ENCODE measurements at places on chromosomes 2 and 18.

- DNase-seq: no peak
Observed at GRCh38 chr2:223297788-223298187, 245.8 kb downstream of the KCNE4 start.

DNA sequence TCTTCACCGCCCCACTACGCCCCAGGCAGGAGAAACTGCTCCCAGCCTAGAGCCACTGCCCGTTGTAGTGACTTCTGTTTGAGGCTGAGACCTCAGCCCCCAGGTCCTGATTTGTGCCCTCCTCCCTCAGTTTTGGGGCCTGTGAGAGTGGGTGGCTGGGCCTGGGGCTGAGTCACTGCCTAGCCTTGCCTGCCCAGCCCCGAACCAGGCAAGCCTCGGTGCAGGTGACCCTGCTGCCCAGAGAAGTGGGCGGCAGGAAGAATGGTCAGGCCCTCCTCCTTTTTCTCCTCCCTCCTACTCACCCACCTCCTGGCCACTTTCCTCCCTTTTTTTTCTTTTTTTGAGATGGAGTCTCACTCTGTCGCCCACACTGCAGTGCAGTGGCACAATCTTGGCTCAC is 66.6 kb downstream of the ZFP36L2 start:
- no peak for DNase-seq

DNA sequence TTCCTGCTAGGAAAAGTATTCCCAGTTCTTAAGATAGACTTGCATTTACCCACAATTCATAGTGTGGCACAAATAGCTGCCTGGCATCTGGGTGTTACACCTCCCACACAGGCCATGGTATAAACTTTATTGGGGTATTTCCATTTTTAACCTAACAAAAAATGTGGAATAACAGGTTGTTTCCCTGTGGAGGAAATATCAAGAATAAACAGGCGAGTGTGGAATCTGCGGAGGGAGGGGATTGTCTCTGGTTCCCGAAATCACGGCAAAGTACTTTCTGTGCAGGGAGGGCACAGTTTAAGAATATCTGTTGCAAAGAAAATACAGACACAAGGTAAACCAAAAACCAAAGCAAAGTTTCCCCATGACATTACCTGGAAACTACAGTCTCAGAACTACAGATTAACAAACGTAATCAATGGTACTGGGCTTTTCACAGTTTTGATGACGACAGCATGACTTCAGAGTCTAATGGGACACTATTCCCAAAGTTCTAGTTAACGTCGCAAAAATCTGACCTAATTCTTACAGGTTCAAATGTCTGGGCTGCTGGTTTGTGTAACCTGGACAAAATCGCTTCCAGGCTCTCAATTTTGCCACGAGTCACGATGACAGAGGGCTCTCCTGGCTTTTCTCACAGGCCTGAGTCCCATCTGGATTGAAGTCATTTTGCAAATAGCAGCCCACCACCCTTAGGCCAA is 1.4 kb downstream of the STARD7 start:
- no peak for DNase-seq

GRCh38 chr2:204576362-204576979 is 31.2 kb downstream of the PARD3B start:
- DNase-seq: no peak

GRCh38 chr2:12456293-12457106 is 260.2 kb upstream of the TRIB2 start:
- peak; percentile 5 for DNase-seq

GRCh38 chr2:45930396-45930792 is 278.9 kb downstream of the PRKCE start:
- DNase-seq: no peak

GRCh38 chr2:179861027-179861415 is 391 bp downstream of the ZNF385B start:
- no peak for DNase-seq

DNA sequence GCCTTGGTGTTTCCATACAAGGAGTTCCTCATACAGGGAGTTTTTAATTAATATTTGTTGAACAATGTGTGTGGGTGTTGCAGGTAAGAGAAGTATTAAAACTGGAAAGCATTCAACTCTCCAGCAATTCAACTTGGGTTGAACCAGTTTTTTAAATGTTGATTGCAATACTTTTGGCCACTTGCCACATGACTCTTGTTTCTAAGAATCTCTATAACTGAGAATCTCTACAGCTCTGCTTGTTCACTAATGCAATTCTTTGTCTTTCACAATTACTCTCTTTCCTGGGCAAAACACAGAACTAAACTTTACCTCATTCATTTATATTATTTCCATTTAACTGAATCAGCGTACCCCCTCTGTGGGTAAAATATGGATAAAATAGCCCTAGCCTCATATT is 429.4 kb downstream of the ARHGAP15 start:
- no peak for DNase-seq

DNA sequence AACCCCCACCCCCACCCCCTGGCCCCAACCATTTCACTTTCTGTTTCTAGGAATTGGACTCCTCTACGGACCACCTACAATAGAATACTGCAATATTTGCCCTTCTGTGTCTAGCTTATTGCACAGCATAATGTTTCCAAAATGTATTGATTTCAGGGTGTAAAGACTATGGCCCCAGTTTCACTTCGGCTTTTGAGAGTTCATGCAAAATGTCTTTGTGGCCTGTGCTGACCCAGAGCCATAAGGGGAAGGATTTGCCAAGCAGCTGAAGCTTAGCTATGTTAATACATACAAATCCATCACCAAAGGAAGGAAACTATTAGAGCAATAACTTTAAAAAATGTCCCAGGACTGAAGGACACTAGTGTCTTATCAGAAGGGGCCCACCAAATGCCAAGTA is 11.2 kb upstream of the ATP9B start:
- DNase-seq: no peak

- no peak for DNase-seq
Observed at GRCh38 chr2:197216361-197216979, 94.1 kb downstream of the ANKRD44 start.

DNA sequence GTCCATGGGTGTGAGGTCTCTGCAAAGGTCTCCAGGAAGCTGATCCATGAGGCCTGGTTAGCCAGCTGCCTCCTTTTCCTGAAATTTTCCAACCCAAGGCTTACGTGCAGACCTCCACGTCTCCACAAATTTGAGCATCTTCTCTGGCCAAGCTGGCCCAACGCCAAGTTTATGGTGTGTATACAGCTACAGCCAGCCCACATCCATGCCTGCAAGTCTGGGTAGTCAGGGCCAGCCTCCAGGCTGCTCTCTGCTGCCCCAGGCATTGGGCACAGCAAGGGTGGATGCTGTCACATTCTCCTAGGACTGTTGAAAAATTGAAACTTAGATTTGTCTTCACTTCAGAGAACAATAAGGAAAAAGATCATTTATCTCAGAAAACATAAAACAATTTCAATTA is 525.5 kb upstream of the CHAC2 start:
- DNase-seq: no peak

DNA sequence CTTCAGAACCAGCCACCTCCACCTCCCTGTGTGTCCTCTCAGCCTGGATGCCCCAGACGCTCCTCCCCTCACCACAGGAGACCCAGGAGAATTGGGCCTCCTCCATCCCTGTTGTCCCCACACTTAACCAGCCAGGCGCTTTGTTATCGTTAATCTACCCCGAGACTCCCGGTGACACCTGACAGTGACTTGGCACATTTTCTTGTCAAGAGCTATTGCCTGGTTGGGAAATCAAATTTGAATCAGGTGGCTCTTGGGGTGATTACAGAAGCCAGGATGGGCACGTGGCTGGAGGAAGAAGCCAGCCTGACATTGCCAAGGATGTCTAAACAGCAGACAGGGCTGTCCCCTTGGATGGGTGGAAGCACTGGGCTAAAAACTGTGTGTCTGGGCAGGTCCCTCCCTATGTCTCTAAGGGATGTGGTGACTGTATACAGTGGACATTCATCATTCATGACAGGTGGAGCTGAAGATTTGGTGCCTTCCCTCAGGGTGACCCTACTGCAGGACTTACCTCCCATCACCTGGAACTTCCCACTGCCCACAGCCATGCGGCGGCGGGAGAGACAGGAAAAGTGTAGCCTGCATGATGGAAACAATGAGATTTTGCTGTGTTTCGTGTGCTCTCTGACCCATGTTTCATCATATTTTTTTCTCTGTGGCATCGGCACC is 157.2 kb upstream of the CAPN13 start:
- no peak for DNase-seq

DNA sequence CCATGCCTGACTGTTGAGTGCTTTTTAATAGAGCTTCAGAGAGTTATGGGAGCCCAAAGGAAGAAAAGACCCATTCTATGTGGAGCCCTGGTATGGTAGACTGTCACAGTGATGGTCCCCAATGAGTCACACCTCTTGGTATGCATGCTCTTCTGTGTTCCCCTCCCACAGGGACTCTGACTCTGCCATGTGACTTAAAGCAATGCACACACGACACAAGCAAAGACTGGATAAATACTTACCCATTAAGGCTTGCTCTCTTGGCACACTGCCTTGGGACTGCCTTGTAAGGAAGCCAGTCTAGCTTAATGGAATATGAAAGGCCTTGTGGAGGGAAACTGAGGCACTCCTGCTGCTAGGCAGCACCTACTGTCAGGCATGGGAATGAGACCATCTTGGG is 16.7 kb upstream of the DTNB start:
- DNase-seq: no peak

DNA sequence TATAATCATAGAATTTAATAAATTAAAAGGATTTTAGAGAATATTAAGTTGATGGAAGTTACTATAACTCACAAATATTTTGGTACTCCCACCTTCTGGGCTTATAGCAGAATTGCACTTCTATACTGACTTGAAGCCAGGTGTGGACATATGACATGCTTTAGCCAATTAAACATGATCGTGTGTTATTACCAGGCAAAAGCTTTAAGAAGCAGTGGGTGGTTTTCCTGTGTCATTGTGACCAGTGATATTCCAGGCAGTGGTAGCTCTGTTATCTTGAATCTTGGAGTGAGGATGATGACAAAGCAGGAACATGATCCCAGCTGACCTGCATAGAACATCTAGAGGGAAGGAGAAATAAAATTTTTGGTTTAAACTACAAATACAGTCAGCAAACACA is 370.9 kb upstream of the ZEB2 start:
- DNase-seq: no peak

DNA sequence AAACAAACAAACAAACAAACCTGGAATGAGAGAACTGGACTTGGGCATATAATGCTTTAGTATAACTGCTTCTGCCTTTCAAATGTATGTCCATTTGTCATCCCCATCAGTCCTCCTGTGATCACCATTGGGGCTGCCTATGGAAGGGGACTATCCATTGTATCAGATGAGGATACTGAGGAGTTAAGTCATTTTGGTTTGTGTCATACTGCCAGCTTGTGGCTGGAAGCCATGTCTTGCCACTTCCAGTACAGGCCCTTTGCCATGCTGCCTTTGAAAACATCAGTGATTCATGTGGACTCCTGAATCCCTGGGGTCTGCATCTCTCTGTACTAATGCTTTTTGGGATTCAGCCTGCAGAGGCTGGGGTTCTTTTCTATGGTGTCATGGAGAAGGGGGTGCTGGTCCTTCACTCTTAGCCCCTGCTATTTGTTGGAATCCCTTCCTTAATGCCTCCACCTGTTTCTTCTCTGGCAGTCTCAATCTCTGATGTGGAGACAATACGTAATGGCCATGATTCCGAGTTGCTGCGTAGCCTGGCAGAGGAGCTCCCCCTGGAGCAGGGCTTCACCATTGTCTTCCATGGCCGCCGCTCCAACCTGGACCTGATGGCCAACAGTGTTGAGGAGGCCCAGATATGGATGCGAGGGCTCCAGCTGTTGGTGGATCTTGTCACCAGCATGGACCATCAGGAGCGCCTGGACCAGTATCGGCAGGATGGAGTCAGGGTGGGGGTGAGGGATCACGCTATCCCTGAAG is 10.6 kb downstream of the PLCD4 start:
- DNase-seq: no peak

- peak; percentile 20 for DNase-seq
Observed at GRCh38 chr2:216023055-216023648, 9.8 kb upstream of the MREG start.

- no peak for DNase-seq
Observed at GRCh38 chr2:120750488-120751210, 15.0 kb downstream of the GLI2 start.

DNA sequence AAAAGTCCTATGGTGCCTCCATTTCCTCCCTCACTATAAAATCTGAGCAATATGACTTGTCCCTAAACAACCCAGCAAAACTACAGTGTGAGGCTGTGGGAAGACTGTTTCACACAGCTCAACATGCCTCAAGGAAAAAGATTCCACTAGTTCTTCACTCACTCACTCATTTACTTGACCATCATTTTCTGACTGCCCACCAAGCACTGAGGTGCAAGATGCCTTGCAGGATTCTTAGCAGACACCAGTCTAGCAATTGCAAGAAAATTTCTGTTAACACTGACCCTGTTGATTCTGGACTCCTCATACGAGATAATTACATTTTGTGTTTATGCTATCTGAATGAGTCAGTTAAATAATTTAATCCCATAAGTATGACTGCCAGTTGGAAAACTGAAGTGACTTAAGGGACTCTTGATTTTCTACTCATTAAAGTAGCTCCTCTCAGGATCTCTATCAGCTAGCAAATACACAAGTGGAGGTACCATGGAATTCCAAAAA is 51.9 kb upstream of the PCBP1 start:
- DNase-seq: no peak

GRCh38 chr2:170475878-170476277 is 239.3 kb upstream of the SP5 start:
- DNase-seq: no peak

- no peak for DNase-seq
Observed at GRCh38 chr18:70355620-70356385, 67.0 kb downstream of the SOCS6 start.

GRCh38 chr2:72892506-72893173 is 5.4 kb downstream of the SPR start:
- DNase-seq: no peak

DNA sequence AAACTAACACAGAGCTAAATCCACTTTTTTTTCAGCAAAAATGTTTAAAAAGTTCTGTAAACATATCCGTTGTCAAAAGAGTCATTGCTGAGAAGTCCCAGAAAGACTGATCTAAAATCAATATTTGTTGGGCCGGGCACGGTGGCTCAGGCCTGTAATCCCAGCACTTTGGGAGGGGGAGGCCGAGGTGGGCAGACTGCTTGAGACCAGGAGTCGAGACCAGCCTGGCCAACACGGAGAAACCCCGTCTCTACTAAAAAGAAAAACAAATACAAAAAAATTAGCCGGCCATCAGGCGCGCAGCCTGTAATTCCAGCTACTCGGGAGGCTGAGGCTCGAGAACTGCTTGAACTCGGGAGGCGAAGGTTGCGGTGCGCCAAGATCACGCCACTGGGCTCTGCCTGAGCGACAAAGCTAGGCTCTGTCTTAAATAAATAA is 1.4 kb downstream of the OLA1 start:
- no peak for DNase-seq
